Memory B cell (primary cell): ENCODE measurements at places on chromosomes 2 and 18.

GRCh38 chr2:166628478-166629136, 134.6 kb upstream of the SCN7A start:
- no peaks in the 10 kb centered on the region for H3K4me1 ChIP-seq
- no peak for DNase-seq
- H3K36me3 ChIP-seq: no peaks in the 10 kb centered on the region
- H3K4me3 ChIP-seq: no peak overlapping the region
- H3K27me3 ChIP-seq: no peaks in the 10 kb centered on the region

DNA sequence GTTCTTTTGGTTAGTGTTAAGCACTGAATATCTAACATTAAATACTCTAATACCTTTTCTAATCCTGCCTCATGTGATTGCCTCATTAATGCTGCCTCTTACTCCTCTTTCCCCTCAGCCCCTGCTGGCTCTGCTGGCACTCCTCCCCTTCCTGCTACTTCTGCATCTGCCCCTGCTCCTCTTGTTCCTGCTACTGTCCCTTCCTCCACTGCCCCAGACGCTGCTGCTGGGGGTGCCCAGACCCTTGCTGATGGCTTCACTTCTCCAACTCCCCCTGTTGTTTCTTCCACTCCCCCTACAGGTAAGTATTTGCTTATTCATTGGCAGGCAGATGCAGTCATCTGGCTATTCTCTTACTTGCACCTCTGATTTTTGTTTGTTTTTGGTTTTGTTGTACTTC, 68.5 kb downstream of the ABI2 start:
- no peak overlapping the region for H3K27ac ChIP-seq
- H3K27me3 ChIP-seq: no peaks in the 10 kb centered on the region
- H3K4me1 ChIP-seq: no peaks in the 10 kb centered on the region
- DNase-seq: no peak
- no peak overlapping the region for H3K4me3 ChIP-seq

GRCh38 chr2:69253611-69254301, 133.3 kb downstream of the GFPT1 start:
- peaks cover 16% of the 10 kb centered on the region for H3K27me3 ChIP-seq
- no peak overlapping the region for H3K27ac ChIP-seq
- H3K4me3 ChIP-seq: no peak overlapping the region
- H3K4me1 ChIP-seq: no peaks in the 10 kb centered on the region
- DNase-seq: no peak
- H3K36me3 ChIP-seq: peaks cover 2% of the 10 kb centered on the region

- no peak for DNase-seq
- no peak overlapping the region for H3K27ac ChIP-seq
- no peak overlapping the region for H3K4me3 ChIP-seq
- peaks cover 3% of the 10 kb centered on the region for H3K4me1 ChIP-seq
- peaks cover 9% of the 10 kb centered on the region for H3K27me3 ChIP-seq
- H3K36me3 ChIP-seq: no peaks in the 10 kb centered on the region
Observed at GRCh38 chr2:46356991-46357390, 59.8 kb downstream of the EPAS1 start.
